ENCODE measurements at places on chromosomes 3 and 15.

- no peak for DNase-seq
Observed at GRCh38 chr3:146783446-146783845, 178.3 kb upstream of the PLSCR5 start.

DNA sequence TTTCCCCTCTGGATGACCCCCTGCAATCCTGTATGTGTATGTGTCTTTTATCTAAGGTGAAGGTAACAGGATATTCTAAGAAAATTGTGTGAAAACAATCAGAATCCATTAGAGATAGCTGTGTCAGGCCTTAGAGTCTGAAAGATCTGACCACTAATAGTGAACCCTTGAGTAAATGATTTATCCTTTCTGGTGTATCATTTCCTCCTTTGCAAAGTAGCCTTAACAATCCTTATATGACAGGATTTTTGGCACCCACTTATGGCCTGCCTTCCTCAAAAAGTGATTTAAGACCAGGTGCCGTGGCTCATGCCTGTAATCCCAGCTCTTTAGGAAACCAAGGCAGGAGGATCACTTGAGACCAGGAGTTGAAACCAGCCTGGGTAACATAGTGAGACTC, 110.2 kb downstream of the RBPMS2 start:
- DNase-seq = peak; percentile 37

GRCh38 chr15:41932511-41933289, 38.8 kb upstream of the SPTBN5 start:
- DNase-seq = no peak

DNA sequence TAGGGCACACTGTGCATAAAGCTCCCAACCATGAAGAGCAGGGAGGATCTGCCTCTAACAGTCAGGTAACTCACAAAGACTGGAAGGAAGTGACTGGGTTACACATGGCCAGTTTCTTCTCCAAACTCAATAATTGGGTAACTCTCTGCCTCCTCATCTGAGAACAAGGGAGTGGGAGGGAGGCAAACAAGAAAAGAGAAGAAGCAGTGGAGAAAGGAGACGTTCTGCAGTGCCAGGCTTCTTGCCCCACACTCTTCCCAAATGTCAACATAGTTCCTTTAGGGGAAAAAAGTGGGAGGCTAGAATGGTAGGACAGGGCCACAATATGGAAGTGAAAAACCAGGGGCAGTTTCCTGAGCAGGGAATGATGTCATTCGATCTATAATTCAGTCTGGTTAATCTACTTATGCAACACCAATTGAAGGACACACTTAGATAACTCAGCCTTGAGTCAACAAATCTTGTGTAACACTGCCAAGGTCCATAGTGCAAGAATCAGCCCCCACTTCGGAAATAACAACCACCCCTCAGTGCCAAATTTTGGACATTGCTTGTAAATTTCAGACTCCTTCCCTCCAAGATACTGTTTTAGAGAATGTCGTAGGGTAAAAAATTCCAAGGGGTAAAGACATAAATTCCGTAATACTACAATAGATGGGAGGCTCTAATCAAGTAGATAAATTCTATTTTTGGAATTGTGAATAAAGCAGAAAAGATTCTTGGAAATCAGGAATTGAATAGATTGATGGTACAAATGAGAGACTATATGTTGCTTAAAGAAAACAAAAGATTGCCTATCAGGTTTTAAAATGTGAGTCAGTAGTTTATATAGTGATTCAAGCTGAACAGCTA, 143.0 kb downstream of the LPP start:
- DNase-seq = peak; percentile 79

- DNase-seq = peak; percentile 94
Observed at GRCh38 chr15:39580485-39581241, at the start of gene THBS1. TSS of gene THBS1 (plus strand) at chr15:39581079. CDS start at chr15:39581858, 779 bp downstream.

- no peak for DNase-seq
Observed at GRCh38 chr3:51930439-51930838, 11.3 kb downstream of the RRP9 start.

GRCh38 chr3:174710612-174711011, 148.5 kb upstream of the NAALADL2 start:
- no peak for DNase-seq

DNA sequence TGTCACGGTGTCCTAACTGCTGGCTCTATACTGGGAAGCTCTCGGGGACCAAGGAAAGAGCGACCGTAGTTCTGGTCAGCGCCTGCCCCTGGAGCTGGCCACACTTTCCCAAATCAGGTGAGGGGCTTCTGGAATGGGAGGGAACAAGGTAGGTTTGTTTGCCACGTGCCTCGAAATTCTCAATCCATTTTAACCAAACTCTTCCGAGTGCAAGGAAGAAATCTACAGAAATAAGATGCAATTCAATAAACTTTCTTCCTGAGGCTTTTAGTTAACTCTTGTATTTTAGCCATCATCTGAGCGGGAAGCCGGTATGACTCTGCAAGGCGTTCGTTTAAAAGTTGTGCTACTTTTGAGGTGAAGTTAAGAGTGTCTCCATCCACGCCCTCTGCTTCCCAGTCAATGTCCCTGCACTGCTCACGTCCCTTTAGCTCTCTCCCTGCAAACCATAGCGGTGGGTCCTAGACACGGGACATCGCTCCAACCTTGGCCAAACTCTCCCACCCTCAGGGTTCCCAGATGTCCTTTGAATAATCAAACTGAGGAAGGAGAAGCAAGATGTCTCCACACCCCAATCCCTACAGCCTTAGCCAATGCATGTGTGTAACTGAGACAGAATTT, 597 bp downstream of the AGTR1 start:
- no peak for DNase-seq

GRCh38 chr15:48796521-48796920, 14.3 kb downstream of the CEP152 start:
- no peak for DNase-seq

DNA sequence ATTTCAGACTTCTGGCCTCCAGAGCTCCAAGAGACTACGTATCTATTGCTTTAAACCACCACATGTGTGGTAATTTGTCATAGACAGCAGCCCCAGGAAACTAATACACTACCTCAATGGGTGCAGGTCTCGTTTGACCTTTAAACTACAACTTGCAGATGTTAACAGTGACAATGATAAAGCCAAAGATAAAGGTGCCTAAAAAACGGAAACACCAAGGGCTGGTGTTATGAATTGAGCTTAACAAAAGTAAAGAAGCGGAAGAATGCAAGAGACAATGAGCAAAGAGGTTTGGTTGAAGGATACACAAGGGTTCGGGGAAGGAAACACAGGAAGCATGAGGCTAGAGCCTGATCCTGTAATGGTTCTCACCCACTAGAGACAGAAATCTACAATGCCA, 50.8 kb downstream of the RFTN1 start:
- DNase-seq = no peak

GRCh38 chr3:134511500-134511899, 25.6 kb downstream of the CEP63 start:
- no peak for DNase-seq

GRCh38 chr3:11954312-11954934, 49.8 kb upstream of the SYN2 start:
- no peak for DNase-seq

DNA sequence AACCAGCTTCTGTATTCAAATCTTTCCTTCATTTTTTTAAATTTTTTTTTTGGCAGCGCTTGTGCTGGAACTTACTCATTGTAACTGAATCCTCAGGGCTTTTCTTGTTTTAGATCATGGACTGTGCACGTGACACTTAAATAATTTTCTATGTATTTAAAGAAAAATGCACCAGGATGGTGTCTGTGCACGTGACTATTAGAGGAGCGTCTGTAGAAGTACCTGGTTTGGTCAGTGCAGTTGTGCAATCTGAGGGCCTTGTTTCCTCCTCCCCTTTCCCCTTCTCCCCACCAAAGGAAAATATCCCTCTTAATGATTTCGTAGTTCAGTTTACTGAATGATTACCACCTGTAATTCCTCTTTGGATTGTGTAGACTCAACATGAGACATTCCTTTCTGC, 31.3 kb downstream of the EDEM1 start:
- DNase-seq = no peak

DNA sequence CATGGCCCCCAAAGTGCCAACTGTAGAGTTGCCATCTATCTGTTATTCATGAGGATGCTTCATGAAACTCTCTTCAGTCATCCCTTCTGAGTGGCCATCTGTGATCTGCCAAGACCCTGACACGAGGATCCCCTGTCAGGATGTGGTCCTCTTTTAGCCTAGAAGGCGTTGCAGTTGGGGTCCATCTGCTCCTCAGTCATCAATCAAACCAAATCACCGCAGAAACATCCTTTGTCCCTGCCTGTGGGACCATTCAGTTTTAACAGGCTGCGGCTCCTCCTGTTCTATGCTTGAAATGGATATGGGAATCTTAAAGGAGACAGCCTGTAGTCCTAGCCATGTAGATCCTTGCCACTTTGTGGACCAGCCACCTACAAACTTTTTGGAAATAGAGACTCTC, 5.9 kb upstream of the RPS27L start:
- no peak for DNase-seq

DNA sequence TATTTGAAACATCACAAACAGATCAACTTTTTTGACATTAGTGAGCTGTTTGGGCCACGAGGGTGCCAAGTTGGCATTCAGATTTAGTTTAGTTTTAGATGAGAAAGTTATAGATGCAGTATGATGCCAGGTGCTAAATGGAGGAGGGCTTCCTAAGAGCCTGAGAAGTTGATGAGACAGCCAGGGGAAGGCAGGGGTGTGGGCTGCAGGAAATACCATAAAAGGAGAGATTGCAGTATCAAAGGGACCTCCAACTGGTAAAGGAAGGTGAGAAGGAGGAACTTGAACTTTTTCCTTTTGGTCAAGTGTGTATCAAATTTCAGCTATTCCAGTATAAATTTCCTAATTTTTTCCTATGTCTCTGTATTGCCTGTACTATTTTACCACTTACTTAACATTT, 2.0 kb upstream of the TNIK start:
- DNase-seq = no peak

- peak; percentile 17 for DNase-seq
Observed at GRCh38 chr3:98013411-98014267, 21.5 kb downstream of the GABRR3 start.

GRCh38 chr15:66882251-66883020, 180.4 kb downstream of the SMAD6 start:
- DNase-seq = peak; percentile 41

- DNase-seq = no peak
Observed at GRCh38 chr3:171936191-171936841, 93.2 kb downstream of the TMEM212 start.

DNA sequence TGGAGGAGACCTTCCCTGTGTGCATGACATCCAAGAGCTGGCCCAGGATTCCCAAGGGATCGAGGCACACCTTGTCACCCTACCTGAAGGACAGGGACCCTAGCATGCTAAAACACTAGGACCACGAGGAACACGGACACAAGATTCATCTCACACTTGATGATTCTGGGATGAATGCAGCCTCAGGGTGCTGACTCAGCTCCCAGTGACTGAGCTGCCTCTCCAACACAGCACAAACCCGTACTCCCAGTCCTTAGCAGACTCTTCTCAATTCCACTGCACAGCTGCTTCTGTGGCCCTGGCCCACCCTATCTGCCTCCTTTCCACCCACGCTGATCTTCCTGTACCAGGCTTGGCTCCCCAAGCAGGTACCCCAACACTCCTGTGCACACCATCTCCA, 9.1 kb upstream of the OXTR start:
- DNase-seq = no peak

GRCh38 chr3:156525808-156526207, 29.1 kb downstream of the SSR3 start:
- DNase-seq = no peak

DNA sequence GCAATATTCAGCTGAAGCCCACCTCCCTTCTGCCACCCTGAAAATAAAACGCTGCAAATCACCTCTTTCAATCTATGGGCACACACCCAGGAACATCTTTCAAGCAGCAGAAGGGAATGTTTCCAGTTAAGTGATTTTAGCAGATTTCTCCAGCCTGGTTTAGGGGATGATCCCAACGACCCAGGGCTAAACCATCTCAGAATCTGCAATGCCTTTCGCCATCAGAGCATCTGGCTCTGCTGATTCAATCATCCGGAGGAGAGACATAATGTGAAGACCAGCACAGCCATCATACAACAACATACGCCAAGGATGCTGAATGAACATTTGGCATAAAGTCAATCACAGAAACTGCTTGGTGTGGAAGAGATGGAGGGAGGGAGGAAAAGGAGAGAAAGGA, 15.5 kb upstream of the LRRN1 start:
- DNase-seq = no peak

GRCh38 chr15:37339856-37340255, 239.5 kb upstream of the MEIS2 start:
- DNase-seq = no peak

Measured in kidney glomerular epithelial cell (primary cell).